ENCODE measurements at places on chromosomes 5 and 9. TPM values are rescaled to one million over a fixed set of nuclear protein-coding genes. Genes with fewer than 3 reads are reported as not detected.

The NTRK2 gene
- not detected for total RNA-seq

DNA sequence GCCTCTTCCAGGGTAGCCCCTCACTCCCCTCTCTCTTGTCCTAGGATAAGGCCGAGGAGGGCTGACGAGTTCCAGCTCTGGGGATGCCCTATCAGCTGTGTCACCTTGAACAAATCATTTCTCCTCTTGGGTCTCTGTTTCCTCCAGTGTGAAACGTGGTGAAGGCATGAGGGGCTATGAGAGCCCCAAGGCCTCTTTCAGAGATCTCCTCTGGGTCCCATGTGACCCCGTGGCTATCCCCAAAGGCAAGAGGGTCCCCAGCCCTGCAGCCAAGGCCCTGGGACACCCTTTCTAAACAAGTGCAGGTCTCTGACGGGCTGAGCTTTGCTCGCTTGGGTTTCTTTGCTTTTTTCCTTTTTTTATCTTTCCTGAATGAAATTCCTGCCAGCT is 25.5 kb upstream of the SPTLC1 start:
- DNase-seq, result no peak

DNA sequence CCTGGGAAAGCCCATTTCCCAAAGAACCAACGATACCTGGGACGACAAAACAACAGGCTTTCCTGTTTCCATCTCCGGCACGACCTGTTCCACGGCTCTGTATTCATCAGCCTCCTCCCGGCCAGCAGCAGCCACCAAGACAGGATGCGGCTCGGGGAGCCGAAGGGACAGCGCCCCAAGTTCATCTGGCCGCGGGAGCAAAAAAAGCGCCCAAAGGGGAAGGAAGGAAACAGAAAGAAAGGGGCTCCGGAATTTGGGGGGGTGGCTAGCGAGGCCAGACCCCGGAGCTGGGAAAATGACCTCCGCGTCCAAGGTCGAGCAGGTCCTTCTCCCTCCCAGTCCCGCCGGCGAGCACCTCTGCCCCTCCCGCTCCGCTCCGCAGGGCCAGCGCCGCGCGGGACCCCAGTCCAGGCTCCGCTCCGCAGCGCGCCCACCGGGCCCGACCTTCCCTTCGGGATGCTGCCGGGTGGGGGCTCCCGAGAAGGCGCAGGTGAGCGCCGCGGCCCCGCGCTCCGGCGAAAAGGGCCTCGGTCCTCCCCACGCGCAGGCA is 608 bp downstream of the ELOVL7 start:
- no peak for DNase-seq

The PTPRD gene
- total RNA-seq, result 1.8 TPM

The IL5 gene
- total RNA-seq, result not detected

DNA sequence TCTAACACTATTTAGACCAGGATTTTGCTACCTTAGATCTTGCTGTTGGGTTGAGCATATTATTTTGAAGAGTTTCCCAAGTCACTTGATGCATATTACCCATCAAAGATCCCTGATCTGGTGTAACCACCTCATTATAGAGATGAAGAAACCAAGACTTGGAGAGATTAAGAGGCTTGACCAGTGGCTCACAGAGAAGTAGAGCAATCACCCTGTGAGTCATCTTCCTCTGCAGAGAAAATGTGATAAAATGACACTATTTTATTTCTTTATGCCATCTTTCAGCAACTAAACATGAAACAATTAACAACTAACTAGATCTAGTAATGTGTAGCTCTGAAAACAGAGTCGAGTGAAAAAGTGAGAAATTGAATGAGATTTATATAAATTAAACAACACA is 76.1 kb downstream of the KIF4B start:
- DNase-seq, result no peak
